ENCODE measurements at places on chromosomes 3 and 15.

DNA sequence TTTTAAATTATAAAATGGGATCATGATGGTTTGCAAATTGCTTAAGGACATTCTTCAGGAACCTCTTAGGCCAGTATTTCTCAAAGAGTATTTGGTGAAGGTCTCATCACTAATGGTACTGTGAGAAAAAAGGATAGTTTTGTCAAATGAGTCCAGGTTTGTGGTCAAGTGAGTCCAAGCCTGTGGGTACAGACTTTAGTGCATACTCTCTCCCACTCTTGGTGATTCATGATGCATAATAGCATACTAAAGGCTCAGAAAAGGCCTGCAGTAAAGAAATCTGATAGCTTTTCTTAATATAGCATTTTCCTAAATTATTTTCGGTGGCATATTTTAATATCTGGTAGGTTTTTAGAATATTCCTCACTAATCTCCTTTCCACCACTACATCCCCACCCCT is 20.0 kb downstream of the BOC start:
- DNase-seq, result no peak

DNA sequence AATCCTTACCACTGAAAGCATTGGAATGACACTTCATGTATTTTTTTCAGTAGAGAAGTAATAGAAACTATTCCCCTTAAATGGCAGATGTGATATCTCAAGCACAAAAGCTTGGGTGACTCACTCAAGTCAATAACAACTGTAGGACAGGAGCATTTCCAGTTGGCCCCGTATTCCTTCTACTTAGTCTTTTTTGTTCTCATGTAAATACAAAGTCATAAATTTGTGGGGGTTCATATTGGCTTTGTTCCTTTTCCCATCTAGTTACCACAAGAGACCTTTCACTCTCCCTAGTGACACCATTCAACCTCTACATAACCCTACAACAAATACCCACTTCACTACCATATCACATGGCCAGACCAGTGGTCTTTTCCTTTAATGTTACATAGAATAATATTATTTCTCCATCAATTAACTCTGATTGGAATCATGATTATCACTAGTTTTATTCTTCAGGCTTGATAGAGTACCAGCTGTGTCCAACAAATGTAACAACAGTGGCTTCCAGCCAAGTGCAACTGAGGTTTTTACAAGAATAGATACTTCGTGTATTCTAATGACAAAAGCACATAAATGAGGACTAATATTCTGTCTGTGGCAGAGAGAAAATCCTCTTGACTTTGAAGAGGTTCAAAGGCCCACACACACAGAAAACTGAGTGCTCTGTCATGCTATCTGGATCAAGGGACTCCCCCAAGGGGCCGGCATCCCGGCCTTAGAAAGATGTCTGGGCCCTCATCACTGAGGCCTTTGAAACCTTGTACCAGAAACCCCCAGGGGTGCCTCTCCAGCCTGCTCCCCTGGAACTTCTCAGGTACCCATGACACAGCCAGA is 94.0 kb upstream of the THBS1 start:
- DNase-seq, result no peak

DNA sequence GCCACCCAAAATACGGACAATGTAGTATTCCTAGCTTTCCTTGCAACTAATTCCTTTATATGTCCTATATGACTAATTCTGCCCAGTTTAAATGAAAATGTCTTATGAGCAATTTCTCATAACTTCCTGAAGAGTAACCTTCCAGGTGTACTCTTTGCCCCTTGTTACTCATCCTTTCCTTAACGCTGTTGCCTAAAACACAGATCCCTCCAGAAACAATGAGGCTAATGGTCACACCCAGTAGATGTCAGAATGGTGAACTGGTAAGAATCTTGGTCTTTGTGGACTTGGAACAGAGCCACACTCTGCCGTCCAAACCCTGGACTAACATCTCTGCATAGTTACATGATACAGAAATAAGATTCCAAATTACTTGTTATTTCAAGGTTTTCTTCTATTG is 497.9 kb downstream of the IGSF11 start:
- no peak for DNase-seq

DNA sequence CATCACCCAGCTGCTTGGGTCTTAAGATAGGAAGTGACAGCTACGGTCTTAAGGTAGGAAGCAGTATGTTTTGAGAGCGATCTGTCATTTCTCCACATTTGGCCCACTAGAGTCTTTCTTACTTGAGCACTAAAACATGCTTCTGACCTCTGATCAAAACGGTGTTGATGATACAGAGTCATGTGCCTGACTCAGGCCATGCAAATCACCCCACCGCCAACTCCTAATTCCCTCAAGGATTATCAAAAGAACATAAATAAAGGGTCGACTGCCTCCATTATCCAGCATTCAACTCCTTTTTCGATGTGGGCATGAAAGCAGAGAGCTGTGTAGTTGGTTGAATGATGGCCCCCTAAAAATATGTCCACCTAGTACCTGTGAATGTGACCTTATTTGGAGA is 201.7 kb upstream of the PROK2 start:
- DNase-seq, result no peak

- no peak for DNase-seq
These were observed 74.1 kb upstream of the GATA2 start for GRCh38 chr3:128567141-128567540.

All from lower leg skin (tissue), 4 donors.